ENCODE measurements at places on chromosomes 12 and 14. TPM values are rescaled to one million over a fixed set of nuclear protein-coding genes. Genes with fewer than 3 reads are reported as not detected.

VIPAS39 gene
- 24.9 TPM for total RNA-seq

PMEL gene
- total RNA-seq, result 0.65 TPM

ZBTB42 gene
- total RNA-seq, result 5.8 TPM

TOMM20L gene
- total RNA-seq, result not detected

RAD9B gene
- total RNA-seq, result 0.46 TPM

Measured in smooth muscle cell of the pulmonary artery (primary cell).